ENCODE measurements at places on chromosomes 7 and 10. TPM values are rescaled to one million over a fixed set of nuclear protein-coding genes. Genes with fewer than 3 reads are reported as not detected.

GRCh38 chr10:75033399-75034130, 77.9 kb upstream of the SAMD8 start:
- DNase-seq: no peak

Gene AKR1C8
- total RNA-seq: not detected

DNA sequence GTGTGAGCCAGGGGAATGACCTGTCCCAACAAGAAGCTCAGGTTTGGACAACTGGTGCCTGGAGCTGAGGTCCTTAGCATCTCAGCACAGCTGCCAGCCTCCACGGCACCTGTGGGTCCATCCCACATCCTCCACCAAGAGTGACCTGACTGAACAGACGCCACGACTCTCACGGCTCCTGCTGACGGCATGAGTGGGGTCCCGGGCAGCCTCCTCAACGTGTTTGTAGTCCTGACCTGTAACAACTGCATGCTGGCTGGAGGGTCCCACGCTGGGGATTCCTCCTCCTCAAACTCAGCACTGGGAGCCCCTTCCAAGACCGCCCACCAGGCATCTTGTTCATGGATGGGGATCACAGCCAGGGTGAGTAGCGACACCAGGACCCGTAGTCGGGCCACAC, 36.2 kb downstream of the FAM20C start:
- no peak for DNase-seq

- peak; percentile 78 for DNase-seq
Measured at GRCh38 chr7:11427686-11428273, 404.2 kb downstream of the THSD7A start.

Gene CTAGE8
- total RNA-seq: not detected

Gene MICALL2
- 28.9 TPM for total RNA-seq

Measured in fibroblast of the aortic adventitia (primary cell).